T-helper 1 cell (primary cell): ENCODE measurements at places on chromosomes 16 and 17.

DNA sequence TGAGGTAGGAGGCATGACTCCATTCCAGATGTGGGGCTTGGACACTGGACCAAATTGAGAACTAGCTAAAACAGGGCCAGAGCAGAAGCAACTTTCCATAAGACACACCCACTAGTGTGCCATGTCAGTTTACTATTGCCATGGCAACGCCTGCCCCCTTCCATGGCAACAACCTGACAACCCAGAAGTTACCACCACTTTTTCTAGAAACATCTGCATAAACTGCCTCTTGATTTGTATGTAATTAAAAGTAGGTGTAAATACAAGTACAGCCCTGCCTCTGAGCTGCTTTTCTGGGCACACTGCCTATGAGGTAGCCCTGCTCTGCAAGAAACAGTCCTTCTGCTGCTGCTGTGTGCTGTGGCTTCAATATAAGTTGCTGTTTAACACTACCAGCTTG is 19.5 kb upstream of the SCNN1B start:
- DNase-seq: no peak

DNA sequence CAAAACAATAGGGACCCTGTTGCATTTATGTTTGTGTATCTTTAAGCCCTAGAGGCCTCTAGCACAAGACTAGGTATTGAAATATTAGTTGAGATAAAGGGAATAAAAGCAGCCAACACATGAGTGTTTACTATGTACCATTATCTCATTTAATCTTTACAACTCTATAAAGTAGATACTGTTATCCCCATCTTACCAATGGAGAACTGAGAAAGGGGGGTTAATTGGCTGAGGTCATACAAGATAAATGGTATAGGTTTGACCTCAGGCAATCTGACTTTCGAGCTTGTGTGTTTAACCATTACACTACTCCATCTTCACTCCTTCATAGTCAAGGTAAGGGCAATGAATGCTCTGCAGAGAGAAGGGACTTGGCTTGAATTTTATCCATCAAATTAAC is 26.3 kb upstream of the STAC2 start:
- DNase-seq: no peak

DNA sequence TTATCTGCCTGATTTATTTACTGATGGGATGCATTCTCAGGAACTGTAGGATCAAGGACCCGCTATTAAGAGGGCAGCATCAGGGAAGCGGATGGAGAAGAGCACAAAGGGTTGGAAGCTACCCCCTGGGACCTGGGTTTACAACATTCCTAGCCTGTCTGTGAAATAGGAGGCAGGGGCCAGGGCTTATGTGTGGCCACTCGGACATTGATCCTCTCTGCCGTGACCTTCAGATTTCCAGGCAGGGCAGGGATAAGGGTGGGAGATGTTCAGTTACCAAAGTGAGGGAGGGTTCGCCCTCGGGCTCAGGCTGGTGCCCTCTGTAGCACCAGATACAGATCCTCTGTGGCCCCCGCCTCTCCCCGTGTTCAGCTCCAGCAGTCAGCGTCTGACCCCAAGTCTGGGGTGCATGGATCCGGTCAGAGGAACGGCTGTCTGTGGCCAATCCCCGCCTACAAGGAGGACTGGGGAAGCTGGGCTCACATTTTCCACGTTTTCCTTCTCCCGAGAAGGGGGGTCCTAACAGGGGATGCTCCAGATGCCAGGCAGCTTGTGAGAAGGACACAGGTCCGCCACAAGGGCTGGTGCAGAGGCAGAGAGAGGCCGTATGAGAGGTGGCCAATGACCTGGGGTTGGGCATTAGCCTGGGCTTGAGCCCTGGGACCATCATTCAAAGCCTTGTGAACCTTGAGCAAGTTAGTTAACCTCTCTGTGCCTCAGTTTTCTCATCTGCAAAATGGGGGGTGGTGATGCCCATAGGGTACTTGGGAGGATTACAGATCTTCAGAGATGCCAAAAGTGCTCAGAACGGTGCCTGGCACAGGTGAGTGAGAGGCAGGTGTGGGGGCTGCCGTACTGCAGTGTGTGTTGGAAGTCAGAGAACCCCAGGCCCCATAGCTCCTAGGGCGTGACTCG is 48.3 kb downstream of the ATP2C2 start:
- DNase-seq: no peak

GRCh38 chr16:14399378-14400284 is 230.4 kb downstream of the PARN start:
- no peak for DNase-seq

DNA sequence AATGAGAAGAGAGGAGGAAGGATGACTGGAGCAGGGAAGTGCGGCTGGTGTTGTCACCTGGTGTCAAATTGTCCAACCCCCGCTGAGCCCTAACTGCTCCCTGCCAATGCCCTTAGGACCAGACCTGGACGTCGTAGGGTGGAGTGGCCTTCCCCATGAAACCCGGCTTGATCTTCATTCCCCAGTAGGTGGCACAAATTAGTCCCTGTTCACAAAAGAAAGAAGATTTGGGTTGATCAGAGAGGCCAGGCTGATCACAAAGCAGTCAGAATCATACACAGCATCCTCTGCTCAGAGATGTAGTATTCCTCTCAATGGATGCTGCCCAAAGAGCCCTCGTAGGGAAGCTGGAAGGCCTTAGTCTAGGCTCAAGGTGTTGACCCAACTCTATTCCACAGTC is 60.2 kb downstream of the ACSM1 start:
- DNase-seq: no peak

GRCh38 chr16:30567160-30567990 is 4.1 kb downstream of the ZNF688 start:
- DNase-seq: no peak

DNA sequence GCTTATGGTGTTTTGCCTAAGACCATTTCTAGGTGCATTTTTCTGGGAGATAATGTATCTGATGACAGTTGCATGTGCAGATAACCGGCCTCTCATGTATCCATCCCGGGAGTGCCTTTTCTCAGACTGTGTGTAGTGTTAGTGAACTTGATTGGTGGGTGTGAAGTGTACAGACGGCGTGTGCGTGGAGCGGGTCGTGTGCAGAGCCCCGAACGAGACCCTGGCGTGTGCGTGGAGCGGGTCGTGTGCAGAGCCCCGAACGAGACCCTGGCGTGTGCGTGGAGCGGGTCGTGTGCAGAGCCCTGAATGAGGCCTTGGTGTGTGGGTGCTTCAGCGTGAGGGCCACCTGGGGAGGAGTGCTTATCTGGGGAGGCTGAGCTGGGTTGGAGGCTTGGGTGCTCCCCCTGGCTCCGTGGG is 28.9 kb upstream of the ZNF750 start:
- no peak for DNase-seq

GRCh38 chr17:751269-752001 is 629 bp downstream of the GEMIN4 start:
- peak; percentile 68 for DNase-seq

DNA sequence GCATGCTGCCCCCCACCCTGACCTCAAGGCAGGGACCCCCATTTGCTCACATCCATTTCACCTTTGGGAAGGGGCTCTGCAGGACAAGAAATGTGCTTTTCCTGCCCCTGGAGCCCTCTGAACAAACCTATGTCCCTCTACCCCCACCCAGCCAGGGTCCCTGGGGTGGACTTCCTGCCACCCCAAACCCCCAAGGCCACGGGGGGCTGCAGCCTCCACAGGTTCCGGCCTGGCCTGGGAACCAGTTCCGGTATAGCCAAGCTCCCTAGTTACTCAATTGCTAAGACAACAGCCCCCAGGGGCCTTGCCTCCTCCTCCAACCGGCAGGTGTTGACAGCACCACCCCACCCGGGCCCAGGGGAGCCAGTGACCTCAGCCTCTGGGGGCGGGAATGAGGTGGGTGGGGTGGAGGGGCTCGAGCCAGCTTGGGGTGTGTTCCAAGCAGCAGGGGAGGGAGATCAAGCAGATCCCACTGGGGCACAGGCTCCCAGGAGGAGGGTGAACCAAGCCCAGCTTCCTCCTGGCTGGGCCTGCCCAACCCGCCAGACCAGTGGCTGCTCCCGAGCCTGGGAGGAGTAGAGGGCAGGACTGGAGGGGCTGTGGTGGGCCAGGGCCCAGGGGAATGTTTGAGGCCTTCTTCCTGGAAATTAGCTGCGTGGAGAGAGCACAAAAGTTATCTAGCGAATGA is 6.6 kb downstream of the PNMT start:
- DNase-seq: no peak

DNA sequence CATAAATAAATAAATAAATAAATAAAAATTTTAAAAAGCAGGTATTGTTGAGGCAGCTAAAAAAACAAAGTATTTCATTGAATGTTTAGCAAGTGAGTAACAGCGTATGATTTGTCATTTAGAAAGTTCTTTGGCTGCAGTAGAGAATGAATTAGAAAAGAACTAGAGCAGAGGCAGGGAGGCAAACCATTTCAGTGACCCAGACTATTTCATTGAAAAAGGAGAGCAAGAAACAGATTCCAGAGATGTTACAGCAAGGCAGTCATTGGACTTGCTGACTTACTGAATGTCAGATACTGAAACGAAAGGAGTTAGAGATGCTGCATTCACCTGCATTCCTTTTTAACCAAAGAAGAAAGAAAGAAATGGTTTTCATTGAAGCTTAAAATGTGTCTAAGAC is 105.5 kb upstream of the HLF start:
- DNase-seq: no peak

DNA sequence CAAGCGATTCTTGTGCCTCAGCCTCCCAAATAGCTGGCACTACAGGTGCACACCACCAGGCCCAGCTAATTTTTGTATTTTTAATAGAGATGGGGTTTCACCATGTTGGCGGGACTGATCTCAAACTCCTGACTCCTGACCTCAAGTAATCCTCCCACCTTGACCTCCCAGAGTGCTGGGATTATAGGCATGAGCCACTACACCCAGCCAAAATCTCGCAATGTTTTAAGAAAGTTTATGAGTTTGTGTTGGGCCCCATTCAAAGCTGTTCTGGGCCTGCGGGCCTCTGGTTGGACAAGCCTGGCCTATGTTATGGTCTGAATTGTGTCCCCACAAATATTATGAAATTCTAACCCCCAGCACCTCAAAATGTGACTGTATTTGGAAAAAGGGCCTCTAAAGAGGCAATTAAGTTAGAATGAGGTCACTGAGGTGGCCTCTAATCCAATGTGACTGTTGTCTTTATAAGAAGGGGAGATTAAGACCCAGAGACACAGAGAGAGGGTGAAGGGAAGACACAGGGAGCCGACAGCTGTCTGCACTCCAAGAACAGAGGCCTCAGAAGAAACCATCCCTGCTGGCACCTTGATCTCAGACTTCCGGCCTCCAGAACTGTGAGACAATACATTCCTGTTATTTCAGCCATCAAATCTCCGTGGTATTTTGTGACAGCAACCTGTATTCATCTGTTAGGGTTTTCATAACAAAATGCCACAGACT is 469.9 kb downstream of the HS3ST4 start:
- no peak for DNase-seq

DNA sequence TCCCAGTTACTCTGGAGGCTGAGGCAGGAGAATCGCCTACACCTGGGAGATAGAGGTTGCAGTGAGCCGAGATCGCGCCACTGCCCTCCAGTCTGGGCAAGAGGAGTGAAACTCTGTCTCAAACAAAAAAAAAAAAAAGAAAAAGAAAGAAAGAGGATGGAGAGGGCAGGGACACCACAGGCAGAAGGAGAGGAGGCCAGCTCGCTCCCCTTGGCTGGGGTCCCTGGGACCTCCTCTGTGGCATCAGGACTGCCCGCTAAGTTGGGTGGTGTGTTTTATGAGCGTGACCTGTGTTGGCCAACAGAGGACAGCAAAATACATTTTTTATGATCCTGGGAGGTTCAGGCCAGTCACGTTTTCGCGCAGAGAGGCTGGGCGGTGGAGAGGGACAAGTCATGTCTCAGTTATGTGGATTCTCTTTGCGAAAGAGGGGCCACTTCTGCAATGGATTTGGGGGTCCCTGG is 229.6 kb downstream of the MRTFB start:
- no peak for DNase-seq

DNA sequence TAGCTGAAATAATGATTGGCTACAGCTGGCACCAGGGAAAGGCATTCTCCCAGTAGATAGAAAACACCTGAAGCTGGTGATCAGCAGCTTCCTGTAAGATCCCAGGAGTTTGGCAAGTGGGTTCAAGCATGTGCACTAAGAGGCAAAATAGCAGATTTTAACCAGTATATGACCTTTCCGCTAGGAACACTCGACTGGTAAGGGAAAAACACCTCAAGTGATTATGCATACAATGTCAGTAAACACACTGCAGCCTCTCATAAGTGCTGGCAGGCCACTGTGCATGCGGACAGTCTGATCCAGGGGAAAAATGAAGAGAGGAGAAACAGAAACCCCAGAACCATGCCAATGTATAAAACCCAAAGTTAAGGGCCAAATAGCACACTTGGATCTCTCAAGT is 49.0 kb upstream of the HLF start:
- DNase-seq: no peak

DNA sequence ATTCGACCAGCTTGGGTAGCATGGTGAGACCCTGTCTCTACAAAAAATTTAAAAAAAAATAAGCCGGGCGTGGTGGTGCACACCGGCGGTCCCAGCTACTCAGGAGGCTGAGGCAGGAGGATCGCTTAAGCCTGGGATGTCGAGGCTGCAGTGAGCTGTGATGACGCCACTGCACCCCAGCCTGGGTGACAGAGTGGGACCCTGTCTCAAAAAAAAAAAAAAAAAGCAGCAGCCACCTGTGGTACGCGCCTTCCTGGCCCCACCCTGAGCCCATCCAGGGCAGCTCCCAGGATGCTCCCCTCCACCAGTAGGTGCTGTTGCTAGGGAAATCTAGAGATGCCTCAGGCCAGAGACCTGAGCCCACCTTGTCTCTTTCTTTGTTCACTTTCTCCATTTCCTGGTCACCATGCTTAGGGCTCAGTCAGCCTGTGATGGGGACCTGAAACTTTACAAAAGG is 47.4 kb downstream of the TEKT5 start:
- no peak for DNase-seq

GRCh38 chr16:2767891-2768290 is 9.2 kb downstream of the ELOB start:
- DNase-seq: no peak

DNA sequence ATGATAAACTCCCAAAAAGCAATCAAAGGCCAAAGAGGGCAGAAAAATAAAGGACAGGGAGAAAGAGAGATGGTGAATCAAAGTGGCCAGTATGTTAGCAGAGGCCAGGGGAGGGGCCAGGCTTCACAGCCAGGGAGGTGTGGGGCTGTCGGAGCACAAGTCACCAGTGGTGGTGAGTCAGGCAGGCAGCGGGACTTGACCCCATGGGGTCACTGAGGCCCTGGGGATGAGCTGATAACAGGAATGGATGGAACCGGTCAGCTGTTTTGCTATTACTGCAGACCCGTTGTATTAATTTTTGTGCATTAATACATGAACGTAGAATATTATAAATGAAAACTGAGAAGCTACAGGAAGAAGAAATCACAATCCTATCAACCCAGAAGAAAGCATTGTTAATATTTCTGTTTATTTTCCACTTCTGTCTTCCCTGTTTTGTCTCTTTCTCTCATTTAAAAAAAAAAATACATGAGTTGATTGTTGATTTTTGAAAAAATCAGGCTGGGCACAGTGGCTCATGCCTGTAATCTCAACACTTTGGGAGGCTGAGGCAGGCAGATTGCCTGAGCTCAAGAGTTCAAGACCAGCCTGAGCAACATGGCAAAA is 106.9 kb downstream of the SOCS1 start:
- DNase-seq: no peak
